ENCODE measurements at places on chromosomes 2 and 18. TPM values are rescaled to one million over a fixed set of nuclear protein-coding genes. Genes with fewer than 3 reads are reported as not detected.

- peak; percentile 96 for DNase-seq
Measured at GRCh38 chr2:61144697-61145268, 17.2 kb upstream of the C2orf74 start.

GRCh38 chr18:47418746-47419145 lies 167.3 kb upstream of the SKOR2 start:
- peak; percentile 92 for DNase-seq

GRCh38 chr18:58777471-58777870 lies 87.2 kb upstream of the ZNF532 start:
- DNase-seq = no peak

DNA sequence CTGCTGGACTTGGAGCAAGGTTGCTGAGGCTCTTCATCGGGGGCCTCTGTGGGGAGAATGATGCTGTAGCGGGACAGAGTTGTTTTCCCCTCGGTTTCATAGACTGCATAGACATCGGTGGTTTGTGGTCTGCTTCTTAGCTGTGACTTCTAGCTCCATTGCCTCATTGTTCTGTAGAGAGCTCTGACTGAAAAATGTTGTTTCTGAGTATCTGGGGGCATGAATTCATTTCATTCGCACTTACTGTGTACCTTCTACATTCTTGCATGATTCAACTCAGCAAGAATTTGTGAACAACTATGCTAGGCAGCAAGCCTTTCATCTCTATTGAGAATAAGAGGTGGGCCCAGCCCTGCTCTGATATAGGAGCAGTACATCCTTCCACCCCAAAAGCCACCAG lies 406.8 kb downstream of the NBAS start:
- peak; percentile 57 for DNase-seq

DNA sequence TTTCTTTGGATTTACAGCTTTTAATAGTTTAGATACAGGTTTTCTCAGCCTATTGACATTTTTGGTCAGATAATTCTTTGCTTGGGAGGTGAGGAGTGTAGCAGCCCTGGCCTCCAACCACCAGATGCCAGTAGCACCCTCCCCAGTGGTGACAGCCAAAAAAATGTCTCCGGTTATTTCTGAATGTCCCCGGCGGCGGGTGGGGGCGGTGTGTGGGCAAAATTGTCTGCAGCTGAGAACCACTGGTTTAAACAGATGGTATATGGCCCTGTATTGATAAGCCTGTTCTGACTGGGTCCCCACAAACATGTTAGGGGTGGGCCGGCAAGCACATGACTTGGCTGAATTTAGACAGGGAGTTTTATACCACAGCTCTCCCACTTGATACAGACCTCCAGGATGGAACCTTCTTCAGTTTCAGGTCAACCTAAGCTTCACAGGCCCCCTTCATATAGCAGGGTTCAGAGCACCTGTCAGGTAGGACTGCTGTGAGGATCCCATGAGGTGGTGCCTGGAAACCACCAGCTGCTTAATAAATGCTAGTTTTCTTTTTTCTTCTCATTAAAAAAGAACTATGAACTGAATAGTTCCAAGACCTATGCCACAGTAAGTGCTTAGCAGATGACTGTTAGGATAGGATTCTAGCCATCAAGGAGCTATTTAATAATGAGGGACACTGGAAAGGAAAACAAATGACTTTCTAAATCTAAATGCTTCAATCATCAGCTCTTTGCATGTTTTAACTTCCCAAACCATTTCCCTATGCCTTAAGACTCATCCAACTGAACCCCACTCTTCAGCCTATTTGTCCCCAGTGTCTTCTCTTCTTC lies 18.1 kb downstream of the LPIN2 start:
- no peak for DNase-seq

DNA sequence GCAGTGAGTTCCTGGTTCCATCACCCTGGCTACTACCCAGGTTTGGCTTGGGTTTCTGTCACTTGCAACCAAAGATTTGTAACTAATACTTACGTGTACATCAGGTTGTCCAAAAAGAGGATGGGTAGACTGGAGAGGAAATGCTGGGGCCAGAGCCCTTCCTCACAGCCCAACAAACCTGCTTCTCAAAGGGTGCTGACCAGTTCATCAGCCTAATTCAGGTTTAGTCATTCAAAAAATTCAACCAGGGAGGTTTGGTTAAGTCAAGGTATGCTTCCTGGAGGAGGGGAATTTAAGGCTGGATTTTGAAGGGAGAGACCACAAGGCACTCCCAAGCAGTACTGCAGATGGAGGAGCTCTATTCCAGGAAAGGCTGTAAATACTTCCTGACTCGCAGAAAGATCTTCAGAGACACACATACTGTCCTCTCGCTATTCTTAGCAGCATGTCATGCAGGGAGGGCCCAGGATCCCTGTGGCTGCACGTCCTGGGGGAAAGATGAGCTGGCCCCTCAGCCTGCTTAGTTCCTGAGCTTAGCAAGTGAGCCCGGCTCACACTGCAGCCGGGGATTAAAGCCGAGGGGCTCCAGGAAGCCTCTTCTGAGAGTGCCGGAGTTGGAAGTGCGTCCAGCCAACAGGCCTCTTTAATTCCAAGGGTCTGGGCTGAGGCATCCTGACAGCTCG lies 40.0 kb upstream of the BIN1 start:
- DNase-seq = peak; percentile 26

BOLA3 gene
- total RNA-seq = 156 TPM

ANKRD62 gene
- 0.10 TPM for total RNA-seq

SCYGR4 gene
- not detected for total RNA-seq

All from HT1080 (cell line).